ENCODE measurements at places on chromosomes 2 and 18. TPM values are rescaled to one million over a fixed set of nuclear protein-coding genes. Genes with fewer than 3 reads are reported as not detected.

Gene MAL
- total RNA-seq, result 8.3 TPM

Gene NAGK
- total RNA-seq, result 45.0 TPM

Gene DPP4
- 3.4 TPM for total RNA-seq

DNA sequence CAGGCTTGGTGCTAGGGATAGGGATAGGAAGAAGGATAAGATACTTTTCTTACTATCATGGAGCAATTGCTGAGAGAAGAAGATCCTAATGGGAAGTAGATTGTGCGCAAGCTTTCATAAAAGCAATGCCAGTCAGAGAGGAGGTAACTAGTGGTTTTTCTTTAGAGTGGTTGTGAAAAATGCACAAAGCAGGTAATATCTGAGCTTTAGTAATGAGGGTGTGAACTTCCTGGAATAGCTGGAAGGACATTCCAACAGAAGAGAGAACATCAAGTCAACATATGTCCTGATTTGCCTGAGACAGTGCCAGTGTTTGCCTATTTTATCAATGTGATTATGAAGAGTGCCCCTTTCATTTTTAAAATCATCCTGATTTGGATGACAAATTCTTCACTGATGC, 34.1 kb downstream of the CCBE1 start:
- no peak for DNase-seq

DNA sequence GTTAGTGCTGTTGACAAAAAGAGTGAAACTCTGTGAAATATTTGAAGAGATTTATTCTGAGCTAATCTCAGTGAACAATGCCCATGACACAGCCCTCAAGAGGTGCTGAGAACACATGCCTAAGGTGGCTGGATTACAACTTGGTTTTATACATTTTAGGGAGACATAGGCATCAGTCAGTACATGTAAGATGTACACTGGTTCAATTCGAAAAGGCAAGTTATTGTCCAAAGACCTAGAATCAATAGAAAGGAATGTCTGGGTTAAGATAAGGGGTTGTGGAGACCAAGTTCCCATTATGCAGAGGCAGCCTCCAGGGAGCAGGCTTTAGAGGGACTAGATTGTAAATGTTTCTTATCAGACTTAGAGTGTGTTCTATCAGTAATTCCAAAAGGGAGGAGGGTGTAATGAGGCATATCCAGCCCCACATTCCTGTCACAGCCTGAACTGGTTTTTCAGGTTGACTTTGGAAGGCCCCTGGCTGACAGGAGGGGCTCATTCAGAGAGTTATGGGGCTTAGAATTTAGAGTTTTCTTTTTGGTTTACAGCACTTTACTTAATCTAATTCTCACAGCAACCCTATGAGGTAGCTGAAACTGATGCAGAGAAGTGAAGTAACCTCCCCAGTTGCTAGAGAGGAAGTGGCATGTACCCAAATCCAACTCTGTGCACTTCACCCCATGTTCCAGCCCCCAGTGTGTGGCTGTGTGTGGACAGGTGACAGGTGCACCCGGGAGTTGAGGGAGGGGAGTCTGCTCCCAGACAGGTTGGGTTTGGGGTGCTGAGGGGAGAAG, 28.3 kb upstream of the ASAP2 start:
- no peak for DNase-seq

- DNase-seq, result no peak
Observed at GRCh38 chr2:211514049-211514448, 957.6 kb downstream of the CPS1 start.

- DNase-seq, result no peak
Observed at GRCh38 chr2:11786592-11786991, 40.2 kb downstream of the LPIN1 start.

DNA sequence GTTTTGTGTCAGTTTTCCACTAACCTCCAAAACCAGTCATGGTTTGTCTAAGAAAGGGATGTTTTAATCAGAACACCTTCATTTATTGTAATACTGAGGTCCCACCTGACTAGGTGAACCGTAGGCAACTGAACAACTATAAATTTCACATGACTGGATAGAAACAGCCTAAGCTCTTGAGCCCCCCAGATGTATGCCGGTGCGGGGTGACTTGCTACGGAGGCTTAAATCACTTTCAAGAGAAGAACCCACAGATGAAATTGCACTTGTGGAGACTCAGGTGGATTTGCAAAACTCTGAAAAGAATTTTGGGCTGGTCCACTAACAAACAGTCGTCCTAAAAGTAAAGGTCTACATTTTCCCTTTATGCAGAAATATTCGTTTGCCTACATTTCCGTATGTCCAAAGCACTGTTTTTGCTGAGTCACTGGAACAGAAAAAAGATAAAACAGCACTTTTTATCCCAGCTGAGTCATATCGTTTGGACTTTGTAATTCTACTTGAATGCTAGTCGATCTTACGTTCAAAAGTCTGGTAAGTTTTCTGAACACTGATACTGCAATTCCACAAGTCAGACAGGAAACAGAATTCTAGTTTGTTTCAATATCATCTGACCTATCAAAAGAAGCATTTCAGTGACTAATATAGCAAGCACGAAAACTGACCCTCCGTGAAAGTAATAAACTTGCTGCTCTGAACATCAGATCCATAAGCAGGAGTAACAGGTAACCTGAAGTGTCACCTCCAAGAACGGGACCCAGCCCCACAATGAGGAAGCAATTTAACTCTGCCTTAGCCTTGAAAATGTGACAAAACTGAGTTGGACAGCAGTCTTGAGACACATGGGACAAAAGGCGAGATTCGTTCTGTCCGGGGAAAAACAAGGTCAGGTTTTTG, 18.1 kb downstream of the ZNF516 start:
- no peak for DNase-seq

DNA sequence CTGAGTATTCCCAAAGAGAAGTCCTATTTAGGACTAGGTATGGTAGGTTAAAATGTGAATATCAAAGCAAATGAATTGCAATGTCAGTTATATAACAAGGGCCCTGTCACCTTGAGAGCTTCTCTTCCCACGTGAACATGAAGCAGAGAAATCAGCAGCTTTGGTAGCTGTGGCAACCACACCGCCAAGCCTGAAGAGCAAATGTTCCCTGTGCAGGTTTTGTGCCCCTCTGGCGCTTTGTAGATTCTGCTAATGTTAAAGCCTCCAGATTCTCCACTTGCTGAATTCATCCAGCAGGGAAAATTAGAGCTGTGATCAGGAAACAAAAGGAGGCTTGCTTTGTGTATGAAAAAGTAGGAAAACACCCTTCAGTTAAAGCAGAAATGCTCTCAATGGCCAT, 322.6 kb downstream of the RBM43 start:
- no peak for DNase-seq

DNA sequence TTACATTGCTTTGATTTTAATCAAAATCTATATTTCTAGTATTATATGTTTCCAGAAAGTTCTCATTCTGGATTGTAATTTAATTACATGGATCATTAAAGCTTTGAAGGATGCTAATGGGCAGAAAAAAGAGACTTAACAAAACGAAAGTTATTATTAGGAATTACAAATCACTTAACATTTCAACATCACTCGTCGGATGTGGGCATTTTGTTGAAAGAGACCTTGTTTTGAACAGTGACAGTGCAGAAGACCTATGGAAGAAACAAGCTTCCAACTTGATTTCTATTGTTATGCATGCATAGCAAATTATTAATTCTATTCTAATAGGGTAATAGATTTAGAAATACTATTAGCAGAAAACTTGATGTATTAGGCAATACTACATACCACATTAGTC, 31.4 kb upstream of the DARS1 start:
- DNase-seq, result no peak

GRCh38 chr2:197280015-197280702, 30.4 kb downstream of the ANKRD44 start:
- DNase-seq, result no peak

DNA sequence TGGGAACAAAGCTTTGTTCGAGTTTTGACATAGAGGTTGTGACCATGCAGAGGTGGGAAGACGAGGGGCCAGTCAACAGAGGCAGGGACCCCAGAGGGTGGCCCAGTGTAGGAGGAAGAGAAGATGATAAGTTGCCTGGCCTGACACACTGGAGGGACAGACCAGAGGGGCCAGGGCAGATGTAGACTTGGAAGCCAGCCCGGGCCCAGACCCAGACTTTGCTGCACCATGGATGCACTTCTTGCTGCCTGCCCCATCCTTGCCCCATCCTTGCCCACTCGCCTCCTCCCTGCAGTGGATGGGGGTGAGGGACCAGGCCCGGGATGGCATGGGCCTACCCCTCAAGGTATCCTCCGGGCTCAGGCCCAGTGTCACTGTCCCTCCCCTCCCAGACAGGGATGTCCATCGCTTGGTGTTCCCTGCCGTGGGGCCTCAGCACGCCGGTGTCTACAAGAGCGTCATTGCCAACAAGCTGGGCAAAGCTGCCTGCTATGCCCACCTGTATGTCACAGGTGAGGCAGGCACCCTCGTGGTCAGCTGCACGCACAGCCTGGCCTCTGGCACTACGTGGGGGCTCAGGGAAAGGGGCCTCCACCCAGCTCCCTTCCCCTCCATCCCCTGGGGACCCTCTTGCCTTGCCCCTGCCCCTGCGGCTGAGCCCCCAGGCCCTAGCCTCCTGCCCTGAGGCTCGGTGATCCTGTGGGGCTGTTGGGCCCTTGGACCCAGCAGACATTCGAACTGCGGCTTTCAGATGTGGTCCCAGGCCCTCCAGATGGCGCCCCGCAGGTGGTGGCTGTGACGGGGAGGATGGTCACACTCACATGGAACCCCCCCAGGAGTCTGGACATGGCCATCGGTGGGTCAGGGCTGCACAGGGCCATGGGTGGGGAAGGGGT, 27.0 kb upstream of the GMPPA start:
- DNase-seq, result no peak

DNA sequence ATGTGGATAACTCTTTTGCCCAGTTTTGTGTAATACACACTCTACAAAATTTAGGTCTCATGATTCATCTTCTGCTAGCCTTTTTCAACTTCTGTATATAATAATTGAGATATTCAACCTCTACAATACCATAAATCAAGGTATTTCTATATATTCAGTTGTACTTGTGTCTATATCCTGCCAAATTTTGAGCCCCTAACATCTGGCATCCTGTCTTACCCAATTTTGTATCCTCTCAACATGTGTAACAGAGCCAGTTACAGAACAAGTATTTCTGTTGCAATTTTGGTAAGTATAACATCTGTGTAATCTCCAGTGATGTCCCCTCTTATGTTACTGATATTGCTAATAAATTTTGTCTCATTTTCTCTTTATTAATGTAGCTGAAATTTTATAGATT, 145.8 kb downstream of the TRIB2 start:
- no peak for DNase-seq

GRCh38 chr2:191006997-191007783, 6.8 kb downstream of the STAT1 start:
- DNase-seq, result no peak

All from cardiac septum (tissue), 1 donor.